AG08395 (cell line): ENCODE measurements at places on chromosomes 16 and 17.

DNA sequence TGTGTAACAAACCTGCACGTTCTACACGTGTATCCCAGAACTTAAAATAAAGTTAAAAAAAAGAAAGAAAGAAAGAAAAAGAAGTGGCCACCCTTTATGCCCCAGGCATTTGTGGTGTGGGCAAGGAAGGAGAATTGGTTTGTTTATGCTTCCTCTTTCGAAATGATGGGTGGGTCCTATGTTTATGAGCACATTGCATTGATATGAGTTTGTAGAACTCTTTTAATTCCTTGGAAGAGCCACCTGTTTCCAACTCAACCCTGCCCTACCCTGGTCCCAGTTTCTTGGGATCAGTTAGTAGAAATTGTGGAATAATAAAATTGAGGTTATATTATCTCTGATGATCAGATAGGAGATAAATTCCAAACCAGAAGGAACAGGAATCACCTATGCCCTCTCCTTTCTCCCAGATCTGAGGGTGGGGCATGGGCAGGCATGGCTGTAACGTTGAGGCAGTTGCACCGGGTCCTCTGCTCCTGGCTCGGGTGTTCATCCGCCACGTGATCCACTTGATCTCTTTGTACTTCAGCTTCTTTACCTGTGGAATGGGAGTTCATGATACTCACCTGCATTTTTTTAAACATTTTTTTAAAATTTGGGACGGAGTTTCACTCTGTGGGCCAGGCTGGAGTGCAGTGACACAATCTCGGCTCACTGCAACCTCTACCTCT, 15.9 kb downstream of the CHAD start:
- no peak for DNase-seq

DNA sequence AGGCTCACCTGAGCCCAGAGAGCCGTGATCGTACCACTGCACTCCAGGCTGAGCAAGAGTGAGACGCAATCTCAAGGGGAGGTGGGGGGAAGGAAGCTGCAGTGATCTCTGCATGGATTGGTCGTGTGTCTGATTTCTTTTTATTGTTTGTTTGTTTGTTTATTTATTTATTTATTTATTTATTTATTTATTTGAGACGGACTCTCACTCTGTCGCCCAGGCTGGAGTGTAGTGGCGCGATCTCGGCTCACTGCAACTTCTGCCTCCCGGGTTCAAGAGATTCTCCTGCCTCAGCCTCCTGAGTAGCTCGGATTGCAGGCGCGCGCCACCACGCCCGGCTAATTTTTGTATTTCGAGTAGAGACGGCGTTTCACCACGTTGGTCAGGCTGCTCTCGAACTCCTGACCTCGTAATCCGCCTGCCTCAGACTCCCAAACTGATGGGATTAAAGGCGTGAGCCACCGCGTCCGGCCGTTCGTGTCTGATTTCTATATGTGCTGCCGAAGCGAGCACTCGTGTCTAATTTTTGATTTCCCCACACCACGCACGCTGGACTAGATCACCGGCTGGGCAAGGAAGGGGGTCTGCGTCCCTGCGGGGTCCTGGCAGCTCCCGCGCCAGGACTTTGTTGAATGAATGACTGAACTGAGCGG, 448 bp upstream of the TNFRSF12A start:
- no peak for DNase-seq

GRCh38 chr17:75622076-75622475, 11.2 kb upstream of the SMIM5 start:
- no peak for DNase-seq

- DNase-seq: no peak
These were observed 1.8 kb upstream of the SLC16A3 start for GRCh38 chr17:82226809-82227628.

GRCh38 chr17:41925991-41926590, 4.3 kb upstream of the ODAD4 start:
- no peak for DNase-seq

DNA sequence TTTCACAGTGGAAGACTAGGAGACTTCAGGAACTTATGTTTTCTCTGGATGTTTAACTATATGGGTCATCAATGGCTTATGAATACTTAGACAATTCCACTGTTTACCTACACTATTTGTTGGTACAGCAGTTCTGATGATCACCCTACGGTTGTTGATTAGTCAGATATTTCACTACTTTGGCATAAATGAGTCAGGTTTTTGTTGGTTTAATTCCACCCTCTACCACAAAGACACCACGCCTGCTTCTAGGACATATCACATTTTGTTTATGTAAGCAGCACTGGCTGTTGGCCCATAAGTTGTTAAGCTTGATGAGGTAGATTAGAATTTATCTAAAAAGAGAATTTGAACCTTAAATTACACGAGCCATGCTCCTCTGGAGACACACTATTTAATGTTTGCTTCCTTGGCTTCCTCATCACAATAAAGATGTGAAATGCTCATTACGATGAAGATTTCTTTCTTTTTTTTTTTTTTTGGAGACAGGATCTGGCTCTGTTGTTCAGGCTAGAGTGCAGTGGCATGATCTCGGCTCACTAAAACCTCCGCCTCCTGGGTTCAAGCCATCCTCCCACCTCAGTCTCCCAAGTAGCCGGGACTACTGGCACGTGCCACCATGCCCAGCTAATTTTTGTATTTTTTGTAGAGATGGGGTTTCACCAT, 4.3 kb downstream of the GDE1 start:
- DNase-seq: no peak

DNA sequence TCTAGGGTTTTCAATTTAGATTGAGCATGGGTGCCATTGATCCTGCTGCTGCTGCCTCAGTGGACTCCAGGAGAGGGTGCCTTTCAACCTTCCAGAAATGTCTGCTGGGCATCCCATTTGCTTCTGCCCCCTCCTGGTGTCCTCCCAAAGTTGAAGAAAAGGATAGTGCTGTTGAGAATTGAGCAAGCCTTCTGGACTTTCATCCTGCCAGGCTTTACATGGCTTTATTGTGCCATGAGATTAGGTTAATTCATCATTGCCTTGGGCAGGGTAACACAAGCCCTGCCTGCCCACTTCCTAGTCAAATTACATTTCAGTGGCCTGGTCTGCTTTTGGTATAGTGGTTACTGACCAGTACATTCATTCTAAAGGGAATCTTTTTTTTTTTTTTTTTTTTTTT, 17.9 kb upstream of the TANGO6 start:
- no peak for DNase-seq

- DNase-seq: peak; percentile 34
These were observed 23.9 kb downstream of the ABCC3 start for GRCh38 chr17:50658616-50659015.

GRCh38 chr17:78318407-78318806, 41.5 kb downstream of the SOCS3 start:
- DNase-seq: no peak

DNA sequence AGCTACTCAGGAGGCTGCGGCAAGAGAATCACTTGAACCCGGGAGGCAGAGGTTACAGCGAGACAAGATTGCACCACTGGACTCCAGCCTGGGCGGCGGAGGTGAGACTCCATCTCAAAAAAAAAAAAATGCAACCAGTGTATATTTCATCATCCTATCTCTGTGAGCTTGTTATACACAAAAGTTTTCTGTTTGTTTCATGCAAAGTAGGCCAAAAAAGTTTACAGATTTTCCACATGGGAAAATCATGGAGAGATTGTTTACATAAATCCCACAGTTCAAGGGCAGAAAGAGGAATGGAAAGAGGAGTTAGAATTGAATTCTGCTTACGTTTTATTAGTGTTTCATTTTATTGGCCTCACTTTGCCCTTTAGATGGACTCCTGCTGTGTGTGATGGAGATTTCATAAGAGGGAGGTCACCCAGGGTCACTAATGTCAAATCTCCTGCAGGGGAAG, 24.7 kb downstream of the NARF start:
- no peak for DNase-seq

DNA sequence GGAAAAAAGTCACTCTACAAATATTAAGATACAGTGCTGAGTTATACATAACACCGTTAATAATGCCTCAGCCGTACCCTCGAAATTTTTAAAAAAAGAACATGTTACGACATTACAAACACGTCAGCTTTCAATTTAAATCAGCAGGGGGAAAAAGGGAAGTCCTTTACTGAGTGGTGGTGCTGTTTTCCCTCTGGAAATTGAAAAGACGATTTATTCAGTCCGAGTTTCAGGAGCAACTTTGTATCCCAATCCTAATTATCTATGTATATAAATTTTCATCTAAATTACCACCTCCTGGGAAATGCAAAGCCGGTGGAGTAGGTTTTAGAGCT, 1.3 kb downstream of the NETO2 start:
- DNase-seq: no peak

GRCh38 chr17:2442166-2442565, 41.3 kb upstream of the MNT start:
- no peak for DNase-seq

- DNase-seq: no peak
These were observed 21.2 kb downstream of the PLXDC1 start for GRCh38 chr17:39130205-39130604.

DNA sequence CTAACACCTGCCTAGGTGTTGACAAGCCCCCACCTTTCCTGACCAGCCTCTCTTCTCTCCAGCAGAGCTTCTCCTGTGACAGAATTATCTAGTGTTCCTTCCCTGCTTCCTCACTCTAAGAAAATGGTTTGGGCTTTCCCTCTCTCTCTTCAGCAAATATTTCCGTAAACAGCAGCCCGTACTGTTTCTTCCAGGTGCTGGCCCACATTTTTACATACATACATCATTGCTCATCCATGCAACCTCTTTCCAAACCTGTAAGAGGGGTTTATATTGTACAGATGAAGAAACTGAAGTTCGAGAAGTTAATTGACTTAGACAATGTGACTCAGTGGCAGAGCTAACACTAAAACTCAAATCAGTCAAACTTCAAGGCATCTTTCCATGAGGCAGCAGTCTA, 569 bp upstream of the TEKT3 start:
- no peak for DNase-seq

- DNase-seq: no peak
These were observed at the start of gene ARHGDIA for GRCh38 chr17:81870981-81871386. Gene ARHGDIA (minus strand): TSS chr17:81871337. CDS start chr17:81869930, 1,407 bp downstream.

- DNase-seq: peak; percentile 98
These were observed 16.1 kb downstream of the G6PC3 start for GRCh38 chr17:44086364-44087311.

GRCh38 chr16:85449885-85450245, 163.3 kb upstream of the GSE1 start:
- DNase-seq: no peak

- no peak for DNase-seq
These were observed 2.2 kb downstream of the AHSP start for GRCh38 chr16:31529937-31530312.

- DNase-seq: peak; percentile 40
These were observed 45.9 kb downstream of the SLC6A2 start for GRCh38 chr16:55701442-55702319.

GRCh38 chr16:2985893-2986355, 5.7 kb upstream of the PKMYT1 start:
- no peak for DNase-seq

GRCh38 chr16:69270831-69271230, 40.3 kb upstream of the VPS4A start:
- no peak for DNase-seq

DNA sequence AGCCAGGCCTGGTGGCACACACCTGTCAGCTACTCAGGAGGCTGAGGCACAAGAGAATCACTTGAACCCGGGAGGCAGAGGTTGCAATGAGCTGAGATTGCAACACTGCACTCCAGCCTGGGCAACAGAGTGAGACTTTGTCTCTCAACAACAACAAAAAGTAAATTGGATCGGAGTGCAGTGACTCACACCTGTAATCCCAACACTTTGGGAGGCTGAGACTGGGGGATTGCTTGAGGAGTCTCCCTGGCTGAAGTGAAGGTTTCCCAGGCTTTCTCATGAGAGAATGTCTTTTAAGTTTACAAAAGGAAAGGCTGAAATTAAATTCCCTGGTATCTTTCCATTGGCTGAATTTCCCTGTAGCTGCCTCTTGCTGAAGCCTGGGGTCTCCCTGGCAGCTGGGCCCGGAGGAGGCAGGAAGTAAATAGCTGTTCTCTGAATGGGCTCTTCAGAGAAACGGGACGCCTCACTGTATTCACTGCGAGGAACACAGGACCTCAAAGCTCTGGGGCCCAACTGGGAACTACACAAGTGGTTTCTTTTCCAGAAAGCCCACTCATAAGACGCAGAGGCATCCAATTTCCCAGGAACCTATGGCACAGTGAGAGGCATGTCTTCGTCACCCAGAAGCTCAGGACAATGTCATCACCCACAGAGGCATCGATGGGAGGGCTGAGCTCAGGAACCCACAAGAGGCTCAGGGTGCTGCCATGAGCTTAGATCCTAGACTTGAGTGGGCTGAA, 77.4 kb upstream of the SMURF2 start:
- DNase-seq: no peak

GRCh38 chr16:29674188-29674587, 4.8 kb upstream of the QPRT start:
- peak; percentile 19 for DNase-seq

GRCh38 chr17:42886283-42887176, 14.1 kb upstream of the G6PC1 start:
- DNase-seq: no peak

DNA sequence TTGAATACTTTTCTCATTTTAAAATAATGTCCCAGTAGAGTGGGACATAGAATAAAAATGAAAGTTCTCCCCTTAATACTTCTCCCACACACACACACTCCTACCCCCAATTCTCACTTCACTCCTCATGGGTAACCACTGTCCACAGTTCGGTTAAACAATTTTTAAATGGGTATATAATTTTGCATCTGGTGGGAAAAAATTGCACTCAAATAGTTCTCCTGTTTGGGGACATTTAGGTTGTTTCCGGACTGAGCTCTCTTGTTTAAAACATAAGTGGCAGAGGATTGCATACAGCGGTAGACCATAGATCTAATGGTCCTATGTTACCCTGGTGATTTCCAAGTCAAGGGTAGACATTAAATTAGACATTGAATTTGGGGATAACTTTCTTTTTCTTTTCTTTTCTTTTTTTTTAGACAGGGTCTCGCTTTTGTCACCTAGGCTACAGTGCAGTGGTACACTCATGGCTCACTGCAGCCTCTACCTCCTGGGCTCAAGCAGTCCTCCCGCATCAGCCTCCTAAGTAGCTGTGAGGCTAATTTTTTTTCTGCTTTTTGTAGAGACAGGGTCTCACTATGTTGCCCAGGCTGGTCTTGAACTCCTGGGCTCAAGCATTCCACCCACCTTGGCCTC, 138.3 kb downstream of the SOCS1 start:
- no peak for DNase-seq

DNA sequence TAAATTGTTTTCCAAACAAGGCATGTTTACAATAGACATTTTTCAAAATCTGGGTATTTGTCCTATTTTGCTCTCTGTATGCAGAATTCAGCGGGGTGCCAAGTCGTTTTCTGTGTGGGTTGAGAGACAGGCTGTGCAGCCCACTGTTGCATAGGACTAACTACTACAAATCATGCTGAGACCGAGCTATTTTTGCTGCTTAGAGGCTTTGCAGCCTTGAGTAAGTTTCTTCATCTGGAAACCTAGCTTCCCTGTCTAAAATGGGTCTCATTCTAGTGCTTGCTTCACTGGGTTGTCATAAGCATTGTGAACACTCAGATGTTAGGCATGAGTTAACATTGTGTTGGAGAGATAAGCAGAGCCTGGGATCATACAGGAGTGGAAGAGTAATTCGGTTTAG, 1.3 kb downstream of the PRPSAP2 start:
- DNase-seq: peak; percentile 29

- DNase-seq: no peak
These were observed 55.3 kb downstream of the SKAP1 start for GRCh38 chr17:48374650-48375230.

GRCh38 chr16:22961206-22961605, 147.2 kb downstream of the HS3ST2 start:
- no peak for DNase-seq
